Activated T-helper 17 cell treated with anti-CD3 and anti-CD28 coated beads, Interleukin-2, amount 50 U/mL, for 72 hours (primary cell): ENCODE measurements at places on chromosomes 1 and 21. TPM values are rescaled to one million over a fixed set of nuclear protein-coding genes. Genes with fewer than 3 reads are reported as not detected.

- H3K4me1 ChIP-seq: no peaks in the 10 kb centered on the region
- H3K27me3 ChIP-seq: peaks cover 9% of the 10 kb centered on the region
- H3K4me3 ChIP-seq: no peak overlapping the region
- H3K27ac ChIP-seq: no peak overlapping the region
- H3K36me3 ChIP-seq: no peaks in the 10 kb centered on the region
- no peak for ATAC-seq
Observed at GRCh38 chr1:152218762-152219436, 5.1 kb downstream of the HRNR start.

GRCh38 chr1:12053752-12054548, 9.2 kb upstream of the TNFRSF8 start:
- peak overlapping the region; percentile 33 for H3K4me3 ChIP-seq
- peak; percentile 59 for ATAC-seq
- peaks cover 6% of the 10 kb centered on the region for H3K27me3 ChIP-seq

The USP48 gene
- total RNA-seq: 107 TPM

- no peak overlapping the region for H3K27ac ChIP-seq
- no peaks in the 10 kb centered on the region for H3K27me3 ChIP-seq
- no peaks in the 10 kb centered on the region for H3K4me1 ChIP-seq
- ATAC-seq: no peak
- no peak overlapping the region for H3K4me3 ChIP-seq
Observed at GRCh38 chr1:100087396-100087795, 45.3 kb downstream of the SASS6 start.
